ENCODE measurements at places on chromosomes 7 and 10.
A peak's percentile ranks its signal among the peaks of the same experiment; 100 is the strongest.

DNA sequence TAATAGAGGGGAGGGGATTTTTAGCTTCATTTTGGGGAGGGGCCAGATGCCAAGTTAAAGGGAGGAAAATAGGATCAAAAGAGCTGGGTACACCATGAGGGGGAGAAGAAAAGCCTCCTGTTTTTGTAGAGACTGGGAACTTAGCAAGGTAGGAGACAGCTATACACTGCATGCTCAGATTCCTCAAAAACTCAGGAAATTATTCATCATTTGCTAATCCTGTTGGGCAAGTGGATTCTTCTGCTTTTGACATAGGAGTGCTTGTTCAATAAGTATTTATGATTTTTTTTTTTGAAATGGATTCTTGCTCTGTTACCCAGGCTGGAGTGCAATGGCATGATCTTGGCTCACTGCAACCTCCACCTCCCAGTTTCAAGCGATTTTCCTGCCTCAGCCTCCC lies 73.4 kb downstream of the LYZL2 start:
- no peak for DNase-seq

DNA sequence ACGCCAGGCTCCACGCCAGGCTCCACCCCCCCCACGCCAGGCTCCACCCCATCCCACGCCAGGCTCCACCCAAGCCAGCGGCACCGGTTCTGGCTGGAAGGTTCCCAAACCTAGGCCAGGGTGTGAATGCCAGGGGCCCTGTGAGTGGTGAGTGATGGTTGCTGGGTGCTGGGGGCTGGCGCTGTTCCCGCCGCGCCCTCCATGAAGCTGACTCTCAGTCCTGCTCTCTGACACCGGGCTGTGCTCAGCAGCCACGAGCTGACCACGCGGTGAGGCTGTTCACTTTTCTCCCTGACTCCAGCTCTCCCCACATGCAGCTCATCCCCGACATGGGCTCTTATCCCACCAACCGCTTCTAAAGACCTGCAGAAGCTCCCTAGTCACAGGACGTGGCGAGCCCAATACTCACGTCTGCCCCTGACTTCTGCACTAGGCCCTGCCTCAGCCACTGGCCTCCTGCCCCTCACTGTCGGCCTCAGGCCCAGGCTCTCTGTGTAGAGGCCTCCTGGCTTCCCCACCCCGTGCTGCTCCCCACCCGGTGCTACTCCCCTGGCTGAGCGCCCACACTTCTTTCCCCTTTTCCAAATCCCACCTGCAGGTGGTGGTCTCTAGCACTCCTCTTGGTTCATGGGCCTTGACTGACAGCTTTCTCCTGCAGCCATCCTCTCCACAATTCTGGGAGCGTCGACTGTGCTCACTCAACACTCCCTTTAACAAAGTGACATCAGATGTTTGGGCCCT lies 603.0 kb downstream of the PTPRN2 start:
- no peak for DNase-seq

GRCh38 chr7:20519645-20520044 lies 95.8 kb upstream of the ABCB5 start:
- DNase-seq, result no peak

- no peak for DNase-seq
Measured at GRCh38 chr10:52082307-52082706, 231.8 kb upstream of the DKK1 start.

- DNase-seq, result no peak
Measured at GRCh38 chr10:102175415-102175814, 23.2 kb downstream of the NOLC1 start.

- no peak for DNase-seq
Measured at GRCh38 chr7:142925413-142925812, 8.1 kb downstream of the TRPV5 start.

DNA sequence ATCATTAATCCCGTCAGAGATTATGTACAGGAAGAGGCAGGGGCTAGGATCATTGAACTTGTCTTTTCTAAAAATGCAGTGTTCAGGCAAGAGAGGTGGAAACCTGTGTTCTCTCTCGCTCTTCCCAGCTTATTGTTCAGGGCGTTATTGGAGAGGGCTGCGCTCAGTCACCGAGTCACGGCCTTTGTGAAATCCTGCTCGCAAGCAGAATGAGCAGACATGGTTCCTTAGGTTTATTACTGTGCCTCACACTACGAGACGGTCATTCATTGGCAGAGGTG lies 631 bp upstream of the PRKRIP1 start:
- peak; percentile 25 for DNase-seq

GRCh38 chr10:83677795-83678194 lies 461.5 kb upstream of the GHITM start:
- no peak for DNase-seq

DNA sequence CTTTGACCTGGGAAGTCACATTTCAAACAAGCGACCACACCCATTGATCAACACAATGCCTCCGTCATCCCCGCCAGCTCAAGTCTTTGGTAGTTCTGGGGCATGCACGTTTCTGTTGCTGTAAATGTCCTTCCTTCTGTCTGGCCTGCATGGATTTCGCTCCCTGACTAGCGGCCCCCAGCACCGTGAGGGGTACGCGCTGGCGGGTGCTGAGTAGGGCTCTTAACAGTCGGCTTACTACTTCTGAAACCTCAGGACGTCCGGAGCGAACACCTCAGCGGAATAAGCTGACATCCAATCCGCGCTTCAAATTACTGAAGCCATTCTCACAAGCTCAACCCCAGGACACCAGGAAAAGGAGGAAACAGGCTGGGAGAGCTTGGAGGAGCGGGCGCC lies 505 bp downstream of the NUDCD3 start:
- DNase-seq, result peak; percentile 22

DNA sequence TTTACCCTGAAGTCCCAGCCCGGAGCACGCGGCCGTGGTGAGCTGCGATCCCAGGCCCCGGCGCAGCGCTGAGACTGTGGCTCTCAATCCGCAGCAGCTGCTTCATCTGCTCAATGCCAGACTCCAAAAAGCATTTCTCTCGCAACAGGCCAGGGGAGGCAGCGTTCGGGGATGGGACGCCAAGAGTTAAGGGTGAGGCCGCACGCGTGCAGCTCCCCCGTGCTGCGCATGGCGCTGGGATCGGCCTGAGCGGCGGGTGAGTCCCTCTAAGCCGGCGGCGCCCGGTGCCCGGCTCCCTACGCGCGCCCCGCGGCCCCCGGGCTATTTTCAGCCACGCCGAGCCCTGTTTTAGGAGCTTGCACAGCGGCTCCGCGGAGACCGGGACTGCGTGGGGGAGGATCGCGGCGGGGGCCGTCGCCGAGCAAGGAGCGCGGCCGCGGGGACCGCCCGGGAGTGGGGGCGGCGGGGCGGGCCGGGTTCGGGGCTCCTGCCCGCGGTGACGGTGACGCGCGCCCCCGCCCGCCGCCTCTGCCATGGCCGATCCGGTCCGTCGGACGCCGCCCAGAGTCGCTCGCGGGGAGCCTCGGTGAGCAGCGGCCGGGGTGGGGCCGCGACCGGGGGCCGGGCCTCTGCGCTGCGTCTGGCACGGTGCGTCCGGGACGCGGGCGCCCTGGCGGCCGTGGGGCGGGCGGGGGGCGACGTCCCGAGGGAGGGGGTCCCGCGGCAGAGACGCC lies 29.4 kb upstream of the JAKMIP3 start:
- no peak for DNase-seq

DNA sequence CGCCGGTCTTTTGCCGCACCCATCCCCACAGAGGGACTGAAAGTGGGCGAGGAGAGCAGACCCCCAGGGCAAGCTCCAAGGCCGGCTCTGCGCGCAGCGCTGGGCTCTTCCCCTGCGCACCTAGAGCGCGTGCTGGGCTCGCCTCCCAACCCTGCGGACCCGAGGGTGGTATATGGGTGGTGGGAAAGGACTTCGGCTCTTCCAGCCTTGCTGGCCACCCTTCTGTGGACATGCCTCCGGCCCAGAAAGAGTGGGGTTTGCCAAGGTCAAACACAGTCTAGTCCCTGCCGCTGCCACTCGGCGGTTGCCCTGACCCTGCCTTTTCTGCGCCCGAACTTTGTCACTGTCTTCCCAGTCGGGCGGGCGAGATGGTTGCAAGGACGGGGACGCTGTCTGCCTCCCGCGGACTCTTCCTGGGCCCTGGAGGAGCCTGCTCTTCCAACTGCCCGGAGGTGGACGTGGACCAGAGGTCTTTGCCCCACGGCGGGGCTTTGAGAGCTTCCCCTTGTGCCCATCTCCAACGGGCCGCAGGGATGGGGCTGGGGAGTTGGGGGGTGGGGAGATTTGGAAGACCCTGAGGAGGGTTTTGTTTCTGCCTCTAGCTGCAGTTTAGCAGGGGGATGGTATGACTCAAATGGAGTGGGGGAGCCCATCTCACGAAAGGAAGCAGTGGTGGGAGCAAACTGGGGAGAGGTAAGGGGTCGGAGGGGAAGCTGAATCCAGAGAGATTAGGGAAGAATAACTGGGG lies 1.5 kb downstream of the ADCY1 start:
- no peak for DNase-seq

DNA sequence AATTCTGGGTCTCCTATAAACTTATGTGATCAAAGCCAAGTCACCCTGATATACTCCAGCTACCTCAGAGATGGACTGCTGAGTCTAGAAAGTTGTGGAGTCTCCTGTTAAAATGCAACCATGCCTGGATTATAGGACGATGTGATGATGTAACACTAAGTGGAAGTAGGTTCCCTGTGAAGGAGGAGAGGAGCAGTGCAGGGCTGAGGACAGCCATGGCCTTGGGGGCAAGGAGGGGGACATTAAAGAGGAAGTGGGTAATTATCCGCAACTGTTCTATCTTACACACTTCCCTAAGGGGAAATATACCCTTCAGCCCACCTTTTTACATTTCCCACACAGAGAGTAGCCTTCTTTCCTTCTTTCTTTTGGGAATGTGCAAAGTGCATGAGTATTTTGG lies 63.8 kb downstream of the MTPN start:
- DNase-seq, result no peak

DNA sequence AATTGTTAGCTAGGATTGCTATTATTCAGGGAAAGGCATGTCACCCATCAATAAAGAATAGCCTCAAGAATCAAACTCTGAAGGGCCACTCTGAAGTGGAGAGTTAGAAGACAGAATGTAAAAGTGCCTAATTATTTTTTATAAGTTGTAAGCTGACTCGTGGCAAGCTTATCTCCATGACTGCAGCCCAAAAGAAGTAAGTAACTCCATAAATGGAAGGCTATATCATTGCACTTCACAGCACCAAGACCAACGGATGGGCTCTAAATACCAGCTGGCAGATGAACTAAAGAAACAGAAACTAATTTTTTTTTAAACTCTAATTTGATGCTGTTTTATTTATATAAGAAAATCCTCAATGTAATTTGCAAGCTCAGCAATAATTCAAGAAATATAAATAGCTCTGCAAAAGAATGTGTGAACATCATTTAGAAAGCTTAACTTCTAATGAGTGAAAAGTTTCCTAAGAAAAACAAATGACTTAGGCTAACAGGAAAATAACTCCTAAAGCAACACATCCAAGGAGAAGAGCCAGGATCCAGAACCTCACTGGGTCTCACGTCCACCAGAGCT lies 165.5 kb downstream of the SNX13 start:
- no peak for DNase-seq

- no peak for DNase-seq
Measured at GRCh38 chr7:121752706-121753105, 120.3 kb upstream of the PTPRZ1 start.

- peak; percentile 5 for DNase-seq
Measured at GRCh38 chr10:105063796-105064195, 422.7 kb downstream of the SORCS3 start.

DNA sequence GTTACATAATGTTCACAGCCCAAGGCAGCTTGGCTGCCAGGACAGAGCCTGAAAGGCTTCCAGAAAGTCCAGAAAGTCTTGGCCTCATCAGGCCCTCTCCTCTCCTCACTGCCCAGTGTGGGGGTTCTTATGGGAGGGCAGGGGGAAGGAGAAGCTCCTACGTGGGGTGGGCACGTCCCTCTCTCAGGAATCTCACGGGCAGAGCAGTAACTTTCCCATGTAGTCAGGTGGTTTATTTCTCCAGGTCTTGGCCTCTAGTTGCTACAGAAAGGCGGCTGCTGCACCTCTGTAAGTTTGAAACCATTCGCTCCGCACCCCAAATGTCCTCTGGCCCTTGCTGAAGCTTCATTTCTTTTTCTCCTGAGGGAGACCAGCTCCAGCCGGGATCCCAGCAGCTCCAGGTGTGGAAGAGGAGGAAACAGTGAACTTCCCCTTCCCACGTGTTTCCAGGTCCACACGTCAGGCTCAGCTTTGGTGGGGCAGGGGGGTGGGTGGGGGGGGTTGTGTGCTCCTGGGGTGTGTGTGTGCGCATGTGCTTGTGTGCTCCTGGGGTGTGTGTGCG lies 320.3 kb downstream of the WDR37 start:
- DNase-seq, result no peak

- DNase-seq, result no peak
Measured at GRCh38 chr10:130934293-130935127, 377.0 kb downstream of the TCERG1L start.

DNA sequence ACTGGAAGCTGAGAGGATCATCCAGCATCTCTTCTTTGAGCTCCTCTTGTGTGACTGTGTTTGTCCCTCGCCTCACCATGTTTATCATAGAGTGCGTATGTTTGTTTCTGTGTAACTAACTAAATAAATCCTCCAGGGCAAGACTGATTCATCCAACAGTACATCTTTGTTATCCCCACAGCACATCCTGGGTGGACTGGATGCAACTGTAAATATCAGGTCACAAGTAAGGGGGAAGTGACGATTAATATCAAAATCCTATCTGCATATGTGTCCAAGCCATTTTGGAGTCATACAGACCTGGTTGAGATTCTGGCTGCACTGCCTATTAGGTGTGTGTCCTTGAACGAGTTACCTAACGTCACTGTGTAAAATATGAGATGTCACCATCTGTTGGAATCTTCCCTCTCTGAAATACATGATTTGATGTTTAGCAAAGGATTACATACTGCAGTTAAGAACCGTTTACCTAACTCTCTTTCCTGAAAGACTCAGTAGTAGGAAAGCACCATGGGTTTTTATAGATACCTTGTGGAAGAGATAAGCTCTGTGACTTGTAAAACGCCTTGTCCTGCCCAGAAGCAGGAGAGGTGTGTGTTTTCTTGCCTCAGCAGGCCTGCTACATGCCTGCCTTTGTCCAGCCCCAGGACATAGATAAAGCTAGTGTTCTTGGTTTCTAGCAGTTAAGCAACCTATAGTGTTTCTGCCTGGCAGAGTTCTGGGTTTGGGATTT lies 25.8 kb downstream of the WBP1L start:
- DNase-seq, result no peak

DNA sequence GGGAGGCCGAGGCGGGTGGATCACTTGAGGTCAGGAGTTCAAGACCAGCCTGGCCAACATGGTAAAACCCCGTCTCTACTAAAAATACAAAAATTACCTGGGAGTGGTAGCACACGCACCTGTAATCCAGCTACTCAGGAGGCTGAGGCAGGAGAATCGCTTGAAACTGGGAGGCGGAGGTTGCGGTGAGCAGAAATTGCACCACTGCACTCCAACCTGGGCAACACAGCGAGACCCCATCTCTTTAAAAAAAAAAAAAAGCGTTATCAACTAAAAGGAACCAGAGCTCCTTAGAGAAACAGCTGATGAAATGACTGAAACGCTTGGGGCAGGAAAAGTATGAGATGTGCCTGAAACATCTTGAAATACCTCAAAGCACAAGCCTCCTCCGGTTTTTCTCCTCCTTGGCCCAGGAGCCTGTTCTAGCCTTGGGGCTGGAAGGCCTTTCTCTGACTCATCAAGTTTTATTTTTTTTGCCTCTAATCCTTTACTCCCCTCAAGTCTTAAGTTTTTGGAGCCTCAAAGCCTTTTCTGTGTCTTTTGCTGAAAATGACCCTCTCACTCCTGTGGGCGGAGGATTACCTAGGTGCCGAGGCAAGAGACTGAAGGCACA lies 2.6 kb upstream of the METTL27 start:
- DNase-seq, result no peak
